ENCODE measurements at places on chromosomes 7 and 10.

DNA sequence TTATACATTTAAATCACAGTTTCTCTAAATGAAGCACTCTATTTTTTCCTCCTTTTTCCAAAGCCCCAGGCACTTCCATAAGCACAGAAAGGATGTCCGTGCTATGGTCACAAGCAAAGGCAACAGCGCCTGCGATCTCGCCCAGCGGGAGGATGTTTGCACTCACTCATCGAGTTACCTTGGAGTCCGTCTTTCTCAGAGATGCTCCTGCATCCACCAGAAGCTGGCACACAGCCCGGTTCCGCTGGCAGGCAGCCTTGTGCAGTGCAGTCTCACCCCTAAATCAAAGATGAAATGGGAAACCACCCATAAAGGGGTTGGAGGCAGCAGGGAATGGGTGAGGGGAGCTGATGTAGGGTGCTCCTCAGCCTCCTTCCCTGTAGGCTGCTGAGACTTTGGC, 51.9 kb upstream of the PTN start:
- DNase-seq, result peak; percentile 14

GRCh38 chr10:31381766-31382316, 62.8 kb downstream of the ZEB1 start:
- DNase-seq, result peak; percentile 29

GRCh38 chr10:124001391-124002148, 91.8 kb downstream of the CHST15 start:
- DNase-seq, result no peak

DNA sequence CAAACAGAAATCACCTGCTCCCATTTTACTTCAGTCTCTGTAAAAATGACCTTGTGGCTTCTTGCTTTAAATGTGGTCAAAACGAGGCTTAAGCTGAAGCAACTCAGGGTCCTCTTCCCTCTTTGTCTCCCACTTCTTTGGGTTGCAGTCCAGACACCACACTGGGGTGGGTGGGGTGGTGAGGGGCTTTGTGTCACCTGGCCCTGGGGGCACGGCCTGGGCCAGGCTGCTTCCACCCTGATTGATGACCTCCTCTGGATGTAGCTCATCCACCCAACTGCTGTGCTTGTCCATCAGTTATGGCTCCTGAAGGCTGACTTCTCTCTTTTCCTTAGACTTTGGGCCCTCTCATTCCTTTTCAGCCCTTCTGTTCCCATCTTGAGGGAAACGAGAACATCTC, 26.8 kb upstream of the NPS start:
- no peak for DNase-seq

GRCh38 chr10:6920072-6921019, 340.3 kb upstream of the PRKCQ start:
- DNase-seq, result peak; percentile 80

GRCh38 chr7:135600226-135600625, 42.5 kb downstream of the NUP205 start:
- DNase-seq, result peak; percentile 16

DNA sequence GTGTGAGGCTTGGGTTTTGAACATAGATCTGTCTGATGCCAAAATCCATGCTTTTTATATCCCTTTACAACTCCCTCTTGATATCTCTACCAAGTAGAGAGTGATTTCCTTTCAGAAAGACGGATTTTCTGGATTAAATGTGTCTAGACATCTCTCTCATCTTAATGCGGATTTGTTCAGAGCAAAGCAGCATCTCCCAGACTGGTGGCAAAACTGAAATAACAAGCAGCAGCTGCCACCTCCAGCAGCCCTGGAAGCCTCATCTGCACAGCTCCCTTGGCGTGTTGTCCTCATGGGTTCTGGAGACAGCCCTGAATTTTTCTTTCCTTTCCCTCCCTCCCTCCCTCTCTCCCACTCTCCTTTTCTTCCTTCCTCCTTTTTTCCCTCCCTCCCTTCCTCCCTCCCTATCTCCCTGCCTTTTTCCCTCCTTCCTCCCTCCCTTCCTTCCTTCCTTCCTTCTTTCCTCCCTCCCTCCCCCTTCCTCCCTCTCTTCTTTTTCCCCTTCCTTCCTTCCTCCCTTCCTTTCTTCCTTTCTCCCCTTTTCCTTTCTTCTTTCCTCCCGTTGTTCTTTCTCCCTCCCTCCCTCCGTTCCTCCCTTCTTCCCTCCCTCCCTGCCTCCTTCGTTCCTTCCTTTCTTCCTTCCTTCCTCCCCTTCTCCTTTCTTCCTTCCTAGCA, 639.9 kb downstream of the TYW1 start:
- no peak for DNase-seq

DNA sequence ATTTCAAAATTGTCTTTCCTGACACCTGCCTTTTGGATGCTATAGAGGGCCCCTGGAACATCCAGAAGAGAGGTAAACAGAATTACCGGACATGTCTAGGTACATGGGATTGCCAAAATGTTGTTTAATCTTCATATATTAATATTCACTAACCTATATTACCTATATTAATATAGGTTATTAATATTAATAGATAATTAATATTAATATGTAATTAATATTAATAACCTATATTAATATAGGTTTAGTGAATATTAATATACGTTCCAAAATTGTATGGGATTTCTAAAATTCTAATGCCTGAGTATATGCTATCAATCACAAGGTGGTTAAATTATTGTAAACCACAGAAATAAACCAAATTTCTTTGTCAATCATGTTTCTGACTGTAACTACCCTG, 17.4 kb downstream of the TOMM7 start:
- no peak for DNase-seq

DNA sequence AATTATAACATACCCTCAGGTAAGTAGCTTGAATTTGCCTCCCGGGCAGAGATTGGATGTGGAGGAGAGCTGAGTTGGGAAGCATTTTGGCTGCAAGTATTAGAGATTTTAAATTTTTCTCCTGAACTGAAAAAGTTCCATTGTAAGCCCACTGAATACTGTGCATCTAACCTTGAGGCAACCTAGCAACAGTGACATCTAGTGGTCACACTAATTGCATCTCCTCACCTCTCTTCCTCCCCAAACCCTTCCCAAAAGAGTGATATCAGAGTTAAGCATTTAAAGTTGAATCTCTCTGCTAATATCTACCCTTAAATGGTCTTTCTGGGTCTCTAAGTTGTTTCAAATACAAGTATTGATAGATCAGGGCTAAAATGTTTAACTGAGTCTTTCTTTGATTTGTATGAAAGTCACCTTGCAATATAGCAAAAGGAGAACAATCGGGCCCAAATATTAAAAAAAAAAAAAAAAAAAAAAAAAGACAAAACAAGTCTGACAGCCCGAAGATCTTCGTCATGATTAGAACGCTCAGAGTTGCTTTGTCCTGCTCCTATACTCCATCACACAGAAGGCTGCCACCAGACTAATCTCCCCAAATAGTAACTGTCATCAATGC, 40.4 kb upstream of the DLX5 start:
- DNase-seq, result peak; percentile 72

DNA sequence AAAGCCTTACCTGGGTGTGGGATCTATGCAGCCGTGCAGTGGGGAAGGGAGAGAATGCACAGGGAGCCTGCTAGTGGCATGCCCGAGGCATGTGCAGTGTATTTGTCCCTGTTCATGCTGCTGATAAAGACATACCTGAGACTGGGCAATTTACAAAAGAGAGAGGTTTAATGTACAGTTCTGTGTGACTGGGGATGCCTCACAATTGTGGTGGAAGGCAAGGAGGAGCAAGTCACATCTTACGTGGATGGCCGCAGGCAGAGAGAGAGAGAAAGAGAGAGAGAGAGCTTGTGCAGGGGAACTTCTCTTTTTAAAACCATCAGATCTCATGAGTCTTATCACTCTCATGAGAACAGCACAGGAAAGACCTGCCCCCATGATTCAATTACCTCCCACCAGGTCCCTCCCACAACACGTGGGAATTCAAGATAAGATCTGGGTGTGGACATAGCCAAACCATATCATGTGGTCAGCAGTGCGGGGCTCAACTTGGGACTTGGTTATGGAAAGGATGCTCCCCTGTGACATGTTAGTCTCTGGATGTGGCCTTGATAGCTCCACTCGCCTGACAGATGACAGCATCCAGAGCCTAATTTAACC, 128.9 kb downstream of the DOCK1 start:
- no peak for DNase-seq

DNA sequence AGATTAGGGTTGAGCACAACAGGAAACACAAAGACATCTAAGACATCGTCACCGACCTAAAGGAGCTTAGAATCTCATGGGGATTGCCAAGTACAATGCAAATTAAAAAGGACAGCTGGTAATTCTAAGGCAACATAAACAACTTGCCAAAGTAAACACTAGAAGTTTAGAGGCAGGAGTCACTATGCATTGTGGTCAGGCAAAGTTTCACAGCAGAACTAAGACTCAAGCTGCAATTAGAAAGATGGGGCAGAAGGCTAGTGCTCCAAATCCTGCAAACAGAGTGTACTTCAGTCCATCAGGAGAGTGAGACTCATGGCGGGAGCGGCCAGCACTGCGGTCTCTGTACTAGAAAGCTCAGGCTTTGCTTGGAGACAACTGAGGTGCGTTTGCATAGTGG, 52.7 kb downstream of the HIPK2 start:
- DNase-seq, result peak; percentile 87

DNA sequence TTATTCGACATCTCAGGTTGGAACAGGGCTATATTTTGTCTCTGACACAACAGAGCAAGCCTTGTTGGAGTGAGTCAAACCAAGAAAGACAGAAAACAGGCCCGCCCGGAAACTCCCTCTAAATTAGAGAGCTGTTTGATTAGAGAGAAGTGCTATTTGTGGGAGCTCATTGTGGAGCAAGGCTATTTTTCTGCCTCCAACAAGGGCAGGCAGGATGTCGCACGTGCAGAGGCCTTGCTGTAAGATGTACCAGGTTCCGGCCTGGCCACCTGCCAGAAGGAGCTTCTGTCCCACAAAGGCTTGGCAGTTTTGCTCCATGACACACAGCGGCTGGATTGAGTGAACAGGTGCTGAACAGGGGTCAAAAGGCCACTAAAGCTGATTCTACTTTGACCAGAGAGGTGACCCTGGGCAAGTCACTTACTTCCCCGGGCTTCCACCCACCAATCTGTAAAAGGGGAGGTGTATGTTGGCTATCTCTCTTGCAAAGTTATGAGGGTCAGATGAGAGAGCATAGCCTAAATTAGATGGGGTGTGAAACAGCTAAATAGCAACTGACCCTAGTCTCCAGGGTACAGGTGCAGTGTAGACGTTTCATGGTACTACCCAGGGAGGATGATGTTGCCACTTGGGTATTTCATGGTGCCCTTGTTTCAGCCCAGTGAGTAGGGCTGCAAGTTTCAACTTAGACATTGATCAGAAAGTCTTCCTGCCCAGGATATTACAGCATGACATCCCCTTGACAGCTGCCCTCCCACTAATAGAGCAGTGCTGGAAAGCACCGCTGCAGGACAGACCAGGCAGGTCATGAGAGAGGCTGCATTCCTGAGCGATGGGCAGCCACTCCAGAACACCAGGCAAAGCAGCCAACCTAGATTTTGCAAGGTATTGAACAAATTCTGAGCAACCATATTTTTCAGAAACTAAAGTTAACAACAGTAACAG, 62.0 kb downstream of the VSTM4 start:
- no peak for DNase-seq
